Stimulated activated CD4-positive, alpha-beta T cell treated with anti-CD3 and anti-CD28 coated beads, Interleukin-12 subunit alpha, Interleukin-12 subunit beta, amount 100 ng/mL, for 48 hours (primary cell): ENCODE measurements at places on chromosomes 16 and 17.

DNA sequence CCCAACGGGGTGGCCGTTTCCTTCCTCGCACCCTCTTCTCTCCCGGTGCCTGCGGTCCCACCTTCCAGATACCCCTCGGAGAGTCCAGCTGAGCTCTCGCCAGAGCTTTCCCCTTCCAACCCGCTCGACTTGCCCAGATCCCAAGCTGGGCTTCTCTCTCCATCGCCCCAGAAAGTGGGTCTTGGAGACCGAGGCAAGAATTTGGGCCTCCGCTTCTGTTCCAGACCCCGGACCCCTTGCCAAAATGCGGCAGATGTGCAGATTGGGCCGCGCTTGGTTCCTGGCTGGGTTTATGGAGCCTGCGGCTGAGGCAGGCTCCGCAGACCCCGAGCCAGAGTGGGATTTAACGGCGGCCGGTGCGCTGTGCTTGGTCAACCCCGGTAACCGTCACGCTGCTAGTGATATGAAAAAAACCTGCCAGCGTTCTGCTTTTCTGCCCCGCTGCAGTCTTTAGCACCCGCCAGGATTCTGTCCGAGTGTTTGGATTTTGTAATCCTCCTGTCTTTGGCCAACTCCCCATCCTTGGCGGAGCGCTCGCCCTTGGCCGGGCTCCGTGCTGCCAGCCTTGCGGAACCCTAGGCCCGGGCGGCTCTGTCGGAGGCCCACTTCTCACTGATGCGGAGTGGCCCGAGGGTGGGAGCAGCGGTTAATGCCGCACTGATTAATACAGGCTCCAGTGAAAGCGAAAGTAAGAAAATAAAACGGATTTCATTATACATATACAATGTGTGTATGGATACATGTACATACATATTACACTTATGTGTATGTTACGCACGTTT is 754 bp upstream of the SLFN11 start:
- peak; percentile 39 for DNase-seq

- DNase-seq: no peak
Measured at GRCh38 chr16:72612256-72612655, 435.7 kb downstream of the ZFHX3 start.

GRCh38 chr16:10880594-10881452 is 3.8 kb downstream of the CIITA start:
- no peak for DNase-seq

DNA sequence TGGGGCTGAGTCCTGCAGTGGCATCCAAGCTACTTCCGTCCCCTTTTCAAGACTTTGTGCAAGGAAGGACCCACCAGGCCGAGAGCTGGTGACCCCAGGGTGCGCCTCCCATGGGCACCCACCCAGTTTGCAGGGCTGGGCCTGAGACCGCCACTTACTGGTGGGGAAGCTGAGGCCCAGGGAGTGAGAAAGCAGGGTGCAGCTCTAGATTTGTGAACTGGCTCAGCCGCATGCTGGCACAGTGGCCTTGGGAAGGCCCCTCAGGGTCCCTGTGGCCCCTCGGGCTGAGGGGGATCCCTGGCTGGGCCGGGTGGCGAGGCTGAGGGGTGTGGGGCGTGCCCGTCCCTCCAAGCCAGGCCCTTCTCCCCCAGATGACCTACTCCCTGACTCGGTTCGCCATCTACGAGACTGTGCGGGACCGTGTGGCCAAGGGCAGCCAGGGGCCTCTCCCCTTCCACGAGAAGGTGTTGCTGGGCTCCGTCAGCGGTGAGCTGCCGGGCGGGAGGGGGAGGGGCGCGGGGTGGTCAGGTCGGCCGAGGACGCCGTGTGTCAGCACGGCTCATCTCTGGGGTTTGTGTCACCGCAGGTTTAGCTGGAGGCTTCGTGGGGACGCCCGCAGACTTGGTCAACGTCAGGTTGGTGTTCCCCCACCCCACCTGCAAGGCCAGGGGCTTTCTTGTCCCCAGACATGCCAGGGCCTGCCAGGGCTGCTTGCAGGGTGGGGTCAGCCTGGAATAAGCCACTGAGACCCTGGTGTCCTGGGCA is 3.2 kb downstream of the SLC25A10 start:
- DNase-seq: no peak

DNA sequence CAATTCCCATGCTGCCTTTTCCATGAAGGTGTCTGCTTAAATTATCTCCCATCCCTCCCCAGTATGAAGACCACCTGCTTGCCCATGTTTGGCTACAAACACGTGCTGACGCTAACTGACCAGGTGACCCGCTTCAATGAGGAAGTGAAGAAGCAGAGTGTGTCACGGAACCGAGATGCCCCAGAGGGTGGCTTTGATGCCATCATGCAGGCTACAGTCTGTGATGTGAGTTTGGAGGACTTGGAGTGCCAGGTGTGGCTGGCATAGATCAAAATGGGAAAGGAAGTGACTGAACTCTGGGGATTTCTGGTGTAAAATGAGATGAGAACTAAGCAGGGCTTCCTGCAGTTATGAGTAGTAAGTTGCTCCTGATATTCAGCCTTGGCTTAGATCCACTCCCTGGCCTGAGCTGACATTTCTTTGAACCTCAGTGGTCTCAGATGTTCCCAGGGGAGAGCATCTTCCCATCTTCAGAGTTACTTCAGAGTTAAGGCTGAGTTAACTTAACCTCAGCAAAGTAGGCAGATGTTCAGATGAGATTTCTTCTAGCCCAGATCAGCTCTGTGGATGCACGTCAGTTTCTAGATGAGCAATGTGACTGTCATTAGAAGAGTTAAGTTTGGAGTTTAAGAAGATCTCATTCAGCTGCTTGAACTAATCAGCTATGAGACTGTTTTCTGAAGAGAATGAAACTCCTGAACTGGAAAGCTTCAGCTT is 32.7 kb downstream of the ITGB3 start:
- no peak for DNase-seq

DNA sequence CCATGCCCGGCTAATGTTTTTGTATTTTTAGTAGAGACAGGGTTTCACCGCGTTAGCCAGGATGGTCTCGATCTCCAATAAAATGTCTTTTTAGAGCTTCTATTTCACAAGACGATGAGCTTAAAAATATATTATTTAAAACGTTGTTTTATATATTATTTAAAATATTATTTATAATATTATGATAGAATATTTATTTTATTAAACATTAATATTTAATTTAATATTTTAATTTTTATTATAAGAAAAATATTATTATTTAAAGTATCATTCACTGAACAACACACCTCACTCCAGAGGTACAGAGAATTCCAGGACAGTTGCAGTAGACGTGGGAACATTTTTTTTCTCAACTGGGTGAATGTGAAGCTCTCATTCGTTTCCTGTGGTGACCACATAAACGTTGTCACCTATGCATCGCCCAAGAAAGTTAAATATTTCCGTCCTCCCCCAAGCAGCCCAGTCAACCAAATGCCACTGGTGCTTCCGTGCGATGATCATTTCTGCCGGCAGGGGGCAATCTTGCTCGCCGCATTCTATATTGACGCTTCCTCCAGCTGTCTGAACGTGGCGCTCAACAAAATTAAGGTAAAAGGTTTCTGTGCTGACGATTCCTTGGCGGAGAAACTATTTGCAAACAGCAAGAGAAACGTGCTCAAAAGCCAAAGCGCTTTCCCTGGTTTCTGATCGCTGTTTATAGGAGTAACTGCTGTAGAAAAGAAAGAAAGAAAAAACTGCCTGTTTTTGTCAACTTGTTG is 41.7 kb upstream of the PRSS54 start:
- peak; percentile 80 for DNase-seq

DNA sequence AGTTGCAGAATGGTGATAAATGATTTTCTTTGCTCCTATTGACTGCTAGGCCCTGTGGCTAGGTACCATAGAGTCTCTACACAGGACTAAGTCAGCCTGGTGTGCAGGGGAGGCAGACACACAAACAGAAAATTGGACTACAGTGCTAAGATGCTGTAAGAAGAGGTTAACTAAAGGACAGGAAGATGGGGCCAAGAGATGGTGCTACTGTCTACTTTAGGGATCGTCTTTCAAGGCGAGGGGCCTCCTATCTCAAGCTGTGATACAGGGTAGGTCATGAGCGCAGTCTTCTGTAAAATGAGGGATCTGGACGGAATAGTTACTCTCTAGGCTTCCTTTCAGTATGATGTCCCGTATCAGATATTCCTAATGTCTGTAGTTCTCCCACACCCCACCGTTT is 817 bp downstream of the NME1 start:
- no peak for DNase-seq

- DNase-seq: peak; percentile 18
Measured at GRCh38 chr17:17890773-17891759, 54.3 kb upstream of the SREBF1 start.

DNA sequence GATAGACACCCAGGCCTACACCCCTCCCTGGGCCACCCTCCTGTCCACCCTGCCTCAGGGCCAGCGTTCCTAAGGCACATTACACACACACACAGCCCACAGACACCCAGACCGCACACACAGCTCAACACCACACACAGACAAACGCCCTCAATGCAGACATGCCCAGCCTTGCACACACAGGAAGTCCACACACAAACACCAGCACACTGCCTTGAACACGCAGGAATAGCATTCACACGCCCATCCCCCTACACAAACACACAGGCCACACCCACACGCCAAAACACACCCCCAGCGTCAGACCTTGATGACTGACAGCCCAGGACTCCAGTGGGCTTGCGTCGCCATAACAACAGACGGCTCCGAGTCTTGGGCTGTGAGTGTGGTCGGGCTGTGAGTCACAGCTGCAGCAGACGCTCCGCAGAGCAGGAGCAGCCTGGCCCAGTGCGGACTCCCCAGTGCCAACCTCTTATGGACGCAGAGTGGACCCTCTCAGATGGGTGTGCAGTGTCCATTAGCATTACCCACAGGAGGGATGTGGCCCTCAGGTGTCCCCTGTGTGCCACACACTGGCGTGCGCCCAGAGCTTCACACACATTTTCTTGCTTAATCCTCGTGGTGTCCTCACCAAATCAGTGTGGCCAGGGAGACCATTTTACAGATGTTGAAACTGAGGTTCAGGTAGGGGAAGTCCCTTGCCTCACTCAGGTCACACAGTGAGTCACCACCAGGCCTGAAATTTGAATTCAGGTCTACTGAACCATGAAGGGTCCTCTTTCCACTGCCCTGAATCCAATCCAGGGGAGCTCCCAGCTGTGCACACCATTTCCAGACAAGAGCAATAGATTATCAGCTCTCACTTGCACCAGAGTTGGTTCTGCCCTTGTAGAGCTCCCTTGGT is 17.8 kb upstream of the RAI1 start:
- peak; percentile 47 for DNase-seq

- no peak for DNase-seq
Measured at GRCh38 chr17:8628172-8628571, 2.4 kb downstream of the MYH10 start.

DNA sequence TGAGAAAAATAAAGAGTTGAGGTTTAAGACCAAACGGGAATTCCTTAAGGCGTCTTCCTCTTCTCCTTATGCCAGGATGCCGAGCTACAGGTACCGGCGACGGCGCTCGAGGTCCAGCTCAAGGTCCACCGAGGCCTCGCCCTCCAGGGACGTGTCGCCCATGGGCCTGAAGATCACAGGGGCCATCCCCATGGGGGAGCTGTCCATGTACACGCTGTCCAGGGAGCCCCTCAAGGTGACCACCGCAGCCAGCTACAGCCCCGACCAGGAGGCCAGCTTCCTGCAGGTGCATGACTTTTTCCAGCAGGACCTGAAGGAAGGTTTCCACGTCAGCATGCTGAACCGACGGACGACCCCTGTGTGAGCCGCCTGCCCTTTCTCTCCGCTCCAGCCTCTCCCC is 13.7 kb upstream of the CACNG1 start:
- no peak for DNase-seq

GRCh38 chr16:70682239-70683145 is 3.4 kb downstream of the MTSS2 start:
- DNase-seq: no peak

DNA sequence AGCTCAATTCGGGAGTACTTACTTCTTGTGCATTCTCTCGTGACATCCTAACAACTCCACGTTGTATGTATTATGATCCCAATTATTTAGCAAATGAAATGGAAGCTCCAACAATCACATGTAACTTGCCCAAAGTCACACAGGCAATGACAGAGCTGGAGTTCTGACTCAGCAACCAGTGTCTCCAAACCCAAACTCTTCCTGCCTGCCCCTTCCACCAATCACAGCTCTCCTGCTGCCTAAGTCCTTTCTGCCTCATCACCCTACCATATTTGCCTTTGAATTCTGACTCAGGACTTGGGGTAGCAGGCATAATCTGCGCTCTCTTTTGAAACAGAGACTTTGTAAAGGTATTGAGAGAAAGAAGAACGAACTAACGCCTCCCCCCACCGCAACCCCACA is 245.2 kb upstream of the MAF start:
- no peak for DNase-seq

- no peak for DNase-seq
Measured at GRCh38 chr16:13421726-13422125, 498.2 kb upstream of the ERCC4 start.

DNA sequence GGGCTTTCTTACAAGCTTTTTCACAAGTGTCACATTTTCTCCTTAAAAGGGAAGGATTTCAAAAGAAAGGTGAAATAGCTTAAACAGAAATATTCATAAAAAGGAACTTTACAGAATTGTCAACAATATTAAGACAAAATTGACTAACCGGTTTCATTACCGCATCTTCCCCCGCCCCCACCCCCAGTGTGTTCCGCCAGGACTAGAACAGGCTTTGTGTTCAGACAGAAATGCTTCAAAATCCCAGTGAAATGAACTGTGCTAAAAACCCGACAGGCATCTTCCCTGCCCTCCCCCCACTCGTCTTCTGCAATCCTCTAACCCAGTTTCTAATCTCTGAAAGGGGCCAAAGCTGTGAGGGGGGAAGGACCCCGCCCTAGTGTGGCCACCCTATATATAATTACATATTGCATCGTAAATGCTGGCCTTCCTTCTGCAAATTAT is 990 bp upstream of the ROGDI start:
- DNase-seq: no peak

DNA sequence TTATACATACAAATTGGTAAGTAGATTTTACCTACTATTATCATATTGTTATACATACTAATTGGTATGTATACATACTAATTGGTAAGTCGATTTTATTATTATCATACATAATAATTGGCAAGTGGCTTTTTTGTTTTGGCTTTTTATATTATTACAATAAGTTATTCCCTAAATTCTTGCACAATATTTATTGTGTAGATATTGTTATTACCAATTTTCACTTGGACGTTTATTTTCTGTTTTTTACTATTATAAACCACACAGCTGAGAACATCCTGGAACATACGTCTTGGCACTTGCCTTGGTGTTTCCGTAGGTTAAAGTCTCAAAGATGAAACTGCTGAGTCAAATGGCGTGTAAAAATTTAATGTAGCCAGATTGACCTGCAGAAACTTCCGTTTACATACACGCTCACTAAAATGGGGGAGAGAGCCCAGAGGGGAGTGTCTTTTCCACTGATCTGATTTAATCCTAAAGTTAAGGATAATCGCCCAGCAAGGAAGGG is 18.9 kb downstream of the GNGT2 start:
- DNase-seq: no peak

DNA sequence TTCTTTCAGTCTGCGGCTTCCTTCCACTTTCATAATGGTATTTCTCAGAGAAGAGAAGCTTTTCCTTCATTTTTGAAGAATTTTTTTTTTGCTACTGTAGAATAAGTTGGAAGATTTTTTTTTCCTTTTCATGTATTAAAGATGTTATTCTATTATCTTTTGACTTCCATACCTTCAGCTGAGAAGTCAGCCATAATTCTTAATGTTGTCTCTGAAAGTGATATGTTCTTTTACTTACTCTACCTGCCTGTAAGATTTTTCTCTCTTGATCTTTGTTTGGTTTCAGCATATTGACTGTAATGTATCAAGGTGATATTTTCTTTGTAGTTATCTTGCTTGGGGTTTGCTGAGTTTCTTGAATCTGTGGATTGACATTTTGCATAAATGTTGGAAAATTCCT is 143.5 kb upstream of the TOX3 start:
- no peak for DNase-seq

GRCh38 chr16:10940501-10941079 is 1.7 kb downstream of the DEXI start:
- no peak for DNase-seq
